SK-MEL-5 (cell line): ENCODE measurements at places on chromosomes 13 and 19.

GRCh38 chr13:106077017-106077416 is 458.4 kb downstream of the EFNB2 start:
- DNase-seq, result no peak

GRCh38 chr13:111862836-111863815 is 203.8 kb upstream of the SOX1 start:
- DNase-seq, result no peak

DNA sequence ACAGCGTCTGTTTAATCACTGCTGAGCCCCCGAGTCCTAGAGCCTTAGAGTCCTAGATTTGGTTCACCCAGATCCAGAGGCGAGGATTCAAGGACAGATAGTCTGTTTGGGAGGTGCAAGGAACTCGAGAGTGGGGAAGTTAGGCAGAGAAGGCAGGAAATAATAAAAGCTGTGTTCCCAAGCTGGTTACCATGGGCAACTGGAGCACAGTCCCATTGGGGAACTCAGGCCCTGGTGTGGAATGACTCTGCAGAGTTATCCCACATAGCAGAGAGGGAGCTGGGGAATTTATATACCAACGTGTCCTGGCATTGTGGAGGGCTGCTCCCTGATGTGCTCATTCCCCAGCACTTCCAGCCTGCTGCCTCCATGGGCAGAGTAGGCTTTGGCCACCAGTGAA is 9.7 kb downstream of the IGSF23 start:
- DNase-seq, result no peak

DNA sequence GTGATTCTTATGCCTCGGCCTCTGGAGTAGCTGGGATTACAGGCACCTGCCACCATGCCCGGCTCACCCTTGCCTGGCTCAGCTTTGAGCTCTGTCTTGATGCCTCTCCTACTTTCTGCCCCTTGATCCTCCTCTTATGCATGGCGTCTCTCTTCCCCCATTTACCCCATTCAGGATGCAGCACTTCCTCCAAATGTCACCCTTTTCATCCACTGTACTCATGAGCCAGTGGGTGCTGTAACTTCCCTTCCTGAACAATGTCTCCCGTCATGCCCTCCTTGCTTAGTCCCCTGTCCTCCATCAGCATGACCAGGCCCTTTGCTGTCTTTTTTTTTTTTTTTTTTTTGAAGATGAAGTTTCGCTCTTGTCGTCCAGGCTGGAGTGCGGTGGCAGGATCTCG is 3.4 kb upstream of the SIGLEC9 start:
- no peak for DNase-seq

- DNase-seq, result no peak
These were observed 29.2 kb downstream of the LCP1 start for GRCh38 chr13:46152627-46153328.

- peak; percentile 78 for DNase-seq
These were observed 21.7 kb downstream of the CEACAM21 start for GRCh38 chr19:41597600-41598041.

DNA sequence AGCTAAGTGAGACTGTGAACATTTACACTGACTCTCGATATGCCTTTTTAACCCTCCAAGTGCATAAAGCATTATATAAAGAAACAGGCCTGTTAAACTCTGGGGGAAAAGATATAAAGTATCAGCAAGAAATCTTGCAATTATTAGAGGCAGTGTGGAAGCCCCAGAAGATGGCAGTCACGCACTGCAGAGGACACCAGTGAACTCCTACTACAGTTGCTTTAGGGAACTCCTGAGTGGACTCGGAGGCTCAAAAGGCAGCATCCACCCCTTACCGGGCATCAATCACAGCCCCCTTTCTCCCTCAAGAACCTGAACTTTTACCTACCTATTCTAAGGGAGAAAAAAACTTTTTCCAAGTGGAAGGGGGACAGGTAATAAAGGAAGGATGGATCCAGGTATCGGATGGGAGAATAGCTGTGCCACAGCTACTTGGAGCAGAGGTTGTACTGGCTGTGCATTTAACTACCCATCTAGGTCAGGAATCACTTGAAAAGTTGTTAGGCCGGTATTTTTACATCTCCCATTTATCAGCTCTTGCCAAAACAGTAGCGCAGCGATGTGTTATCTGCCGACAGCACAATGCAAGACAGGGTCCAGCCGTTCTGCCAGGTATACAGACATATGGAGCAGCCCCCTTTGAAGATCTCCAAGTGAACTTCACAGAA is 80.1 kb downstream of the ZNF486 start:
- DNase-seq, result peak; percentile 5

DNA sequence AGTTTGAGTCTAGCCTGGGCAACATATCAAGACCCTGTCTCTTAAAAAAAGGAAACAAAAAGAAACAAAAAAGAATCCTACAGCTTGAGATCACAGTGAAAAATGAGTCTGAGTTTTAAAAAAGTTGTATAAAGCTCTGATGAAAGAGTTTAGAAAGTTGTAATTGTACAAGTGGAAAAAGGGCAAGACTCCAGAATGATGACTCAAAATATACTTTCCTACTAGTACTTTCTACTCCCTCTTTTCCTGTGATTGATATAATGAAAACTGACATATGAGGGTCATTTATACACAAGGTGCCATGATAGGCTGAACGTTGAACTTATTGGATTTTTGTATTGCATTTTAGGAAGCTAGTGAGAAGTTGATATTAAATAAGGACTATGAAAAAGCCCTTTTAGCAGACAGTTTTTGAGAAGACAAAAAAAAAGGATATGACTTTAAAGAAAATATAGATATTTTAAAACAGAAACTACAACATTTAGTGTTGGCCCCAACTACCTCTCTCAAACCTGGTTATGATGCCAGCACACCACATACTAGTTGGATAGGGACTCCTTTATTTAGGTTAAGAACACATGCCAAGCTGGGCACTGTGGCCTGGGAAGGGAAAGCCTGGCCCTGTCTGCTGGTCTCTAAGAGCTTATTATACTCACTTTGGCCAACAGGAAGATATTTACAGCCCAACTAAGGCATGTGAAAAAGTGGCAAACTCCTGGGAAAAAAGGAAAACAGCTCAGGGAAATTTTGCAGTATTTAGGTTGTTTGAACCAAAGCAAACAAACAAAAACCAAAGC is 116.6 kb downstream of the KL start:
- peak; percentile 63 for DNase-seq

DNA sequence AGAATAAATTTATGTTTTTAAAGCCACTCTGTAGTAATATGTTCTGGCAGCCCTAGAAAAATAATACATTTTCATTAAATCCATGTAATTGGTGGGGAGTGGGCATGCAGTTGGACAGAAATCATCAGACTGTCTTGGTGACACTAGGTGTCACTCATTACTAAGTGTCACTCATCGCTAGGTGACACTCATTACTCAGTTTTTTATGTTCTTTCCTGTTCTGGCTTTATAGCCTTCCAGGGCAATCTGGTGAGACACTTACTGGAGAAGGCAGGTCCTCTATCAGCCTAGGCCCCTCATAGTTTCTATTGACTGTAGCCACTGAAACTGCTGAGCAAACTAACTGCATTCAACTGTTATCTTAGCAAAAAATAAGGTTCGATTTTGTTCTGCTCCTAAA is 542.1 kb downstream of the SLITRK1 start:
- peak; percentile 15 for DNase-seq

- DNase-seq, result no peak
These were observed 68.6 kb upstream of the TEX29 start for GRCh38 chr13:111251646-111252445.

- no peak for DNase-seq
These were observed 166.2 kb downstream of the SLITRK1 start for GRCh38 chr13:83716121-83716520.

GRCh38 chr13:93603043-93603442 is 376.4 kb downstream of the GPC6 start:
- no peak for DNase-seq

- DNase-seq, result no peak
These were observed 19.5 kb downstream of the PCDH20 start for GRCh38 chr13:61396121-61396520.
